Kidney (tissue), 22 donors: ENCODE measurements at places on chromosomes 1 and 21.

DNA sequence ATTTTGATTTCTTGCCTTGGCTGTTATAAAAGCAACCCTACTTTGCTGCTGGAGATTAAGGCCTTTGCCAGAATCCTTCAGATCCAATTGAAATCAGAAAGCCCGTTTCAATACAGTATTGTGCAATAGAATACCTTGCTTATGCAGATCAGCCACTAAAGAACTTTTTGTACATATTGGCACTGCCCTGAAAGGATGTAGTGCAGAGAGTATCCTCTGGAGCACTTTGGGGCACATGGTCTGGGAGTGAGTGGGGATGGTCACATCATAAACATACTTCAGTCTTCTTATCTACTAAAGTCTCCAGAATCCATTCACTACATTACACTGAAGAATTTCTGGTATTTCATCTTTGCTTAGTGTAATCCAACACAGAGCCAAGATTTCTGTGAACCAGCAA lies 189.0 kb downstream of the CENPF start:
- no peak for DNase-seq

DNA sequence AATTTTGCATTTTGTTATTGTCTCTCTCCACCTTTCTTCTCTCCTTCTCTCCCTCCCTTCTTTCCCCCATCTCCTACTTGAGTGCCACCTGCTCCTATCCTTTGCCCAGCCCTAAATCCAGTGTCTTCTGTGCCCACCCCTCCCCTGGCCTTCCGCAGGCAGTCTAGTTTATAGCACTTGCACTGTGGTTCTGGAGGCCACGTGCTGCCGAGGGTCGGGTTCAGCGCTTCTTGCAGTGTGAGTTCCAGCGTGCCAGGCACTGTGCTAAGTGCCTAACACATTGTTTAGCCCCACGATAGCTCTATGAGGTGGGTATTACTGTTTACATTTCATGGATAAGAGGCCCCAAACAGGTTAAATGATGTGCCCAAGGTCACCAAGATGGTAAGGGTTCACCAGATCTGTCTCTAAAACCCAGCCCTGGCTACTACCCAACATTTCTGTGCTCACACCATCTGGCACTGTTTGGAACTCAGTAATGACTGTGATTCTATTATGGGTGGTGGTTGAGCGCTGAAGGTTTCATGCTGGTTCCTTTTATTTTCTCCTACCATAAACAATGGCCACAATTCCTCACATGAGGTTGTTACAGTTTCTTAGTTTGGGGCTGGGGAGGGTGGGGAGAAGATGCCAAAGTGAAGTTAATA lies 14.1 kb upstream of the ATP1A4 start:
- DNase-seq, result no peak

DNA sequence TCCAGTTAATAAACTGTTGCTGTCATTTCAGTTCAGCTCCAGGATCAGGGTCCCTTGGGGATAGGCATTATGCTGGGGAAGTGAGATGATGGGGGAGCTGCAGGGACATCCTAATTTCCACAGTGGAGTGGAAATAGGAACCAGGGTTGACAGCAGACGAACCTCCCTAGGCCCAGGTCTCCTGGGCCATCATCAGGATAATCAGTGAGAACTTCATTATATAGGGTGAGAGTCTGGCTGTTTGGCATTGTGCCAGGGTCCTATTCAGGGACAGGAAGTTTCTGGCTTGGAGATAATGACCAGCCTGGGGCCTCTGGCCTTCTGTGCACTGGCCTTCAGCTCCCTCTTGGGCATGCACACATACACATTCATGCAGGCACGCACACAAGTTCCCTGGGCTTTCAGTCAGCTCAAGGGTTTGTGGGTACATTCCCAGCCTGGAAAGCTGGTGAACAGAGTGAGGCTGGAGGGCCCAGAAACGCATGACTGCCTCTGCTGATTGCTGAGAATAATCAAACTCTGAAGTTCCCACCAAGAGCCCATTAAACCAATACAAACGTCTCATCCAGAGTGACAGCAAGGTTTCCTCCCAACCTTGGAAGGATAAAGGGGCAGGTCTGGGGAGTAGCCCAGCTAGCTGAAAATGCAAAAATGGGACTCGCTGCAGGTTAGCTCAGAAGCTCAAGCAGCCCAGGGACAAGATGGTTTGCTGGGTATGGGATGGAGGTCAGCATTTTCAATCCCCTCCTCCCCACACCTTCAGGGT lies 13.9 kb upstream of the LRIG2 start:
- DNase-seq, result peak; percentile 53

DNA sequence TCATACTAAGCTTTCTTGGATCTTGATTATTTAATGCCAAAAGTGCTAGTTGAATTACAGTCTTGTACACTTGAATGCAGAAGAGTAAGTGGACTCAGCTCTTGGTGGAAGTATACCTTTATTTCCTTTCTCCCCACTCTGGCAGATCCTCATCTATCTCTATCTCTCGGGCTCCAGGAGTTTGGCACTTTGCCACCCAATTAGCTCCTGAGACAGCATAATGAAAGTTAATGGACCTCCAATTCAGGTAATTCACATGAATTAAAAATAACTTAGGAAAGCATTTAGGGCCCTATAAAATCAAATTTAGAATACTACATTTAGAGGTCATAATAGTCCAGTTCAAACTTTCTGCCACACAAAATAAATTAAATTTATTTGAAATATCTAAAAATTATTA lies 67.4 kb downstream of the OLFM3 start:
- DNase-seq, result peak; percentile 26

DNA sequence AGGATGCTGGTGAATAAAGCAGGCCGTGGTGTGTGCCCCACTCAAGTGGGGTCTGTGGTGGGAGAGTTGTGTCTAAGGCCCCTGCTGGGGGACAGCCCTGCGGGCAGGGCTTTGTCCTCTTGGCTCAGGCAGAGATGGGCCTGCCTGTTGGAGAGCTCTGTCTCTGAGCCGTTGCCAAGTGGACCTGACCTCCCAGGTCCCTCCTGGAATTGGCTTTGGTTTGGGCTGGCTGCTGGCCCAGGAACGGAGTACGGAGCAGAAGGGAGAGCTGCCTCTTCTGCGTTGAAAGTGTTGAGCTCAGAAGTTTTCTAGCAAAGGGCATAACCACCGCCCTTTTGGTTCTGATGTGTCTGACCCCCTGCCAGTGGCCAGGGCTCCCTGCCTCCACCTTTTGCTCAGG lies 153.9 kb downstream of the PEX14 start:
- DNase-seq, result no peak

GRCh38 chr1:163408262-163408661 lies 86.5 kb downstream of the NUF2 start:
- no peak for DNase-seq

DNA sequence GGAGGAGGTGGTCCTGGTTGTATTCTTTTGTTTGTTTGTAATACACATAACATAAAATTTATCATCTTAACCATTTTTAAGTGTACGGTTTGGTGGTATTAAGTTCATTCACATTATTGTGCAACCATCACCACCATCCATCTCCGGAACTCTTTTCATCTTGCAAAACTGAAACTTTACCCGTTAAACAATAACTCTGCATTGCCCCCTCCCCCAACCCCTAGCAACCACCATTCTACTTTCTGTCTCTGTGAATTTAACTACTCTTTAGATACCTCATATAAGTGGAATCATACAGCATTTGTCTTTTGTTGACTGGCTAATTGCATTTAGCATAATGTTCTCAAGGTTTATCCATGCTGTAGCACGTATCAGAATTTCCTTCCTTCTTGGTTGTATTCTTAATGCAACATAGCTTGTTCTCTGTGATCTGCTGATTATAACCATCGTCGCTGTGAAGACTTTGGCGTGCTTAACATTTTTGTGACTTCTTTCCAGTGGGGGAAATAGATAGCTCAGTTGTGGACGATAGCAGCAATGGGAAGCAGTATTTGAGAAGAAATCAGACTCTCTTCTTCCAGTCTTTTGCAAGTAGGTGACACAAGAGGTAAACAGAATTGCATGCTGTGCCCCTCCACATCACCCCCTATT lies 117.5 kb upstream of the HOOK1 start:
- no peak for DNase-seq

DNA sequence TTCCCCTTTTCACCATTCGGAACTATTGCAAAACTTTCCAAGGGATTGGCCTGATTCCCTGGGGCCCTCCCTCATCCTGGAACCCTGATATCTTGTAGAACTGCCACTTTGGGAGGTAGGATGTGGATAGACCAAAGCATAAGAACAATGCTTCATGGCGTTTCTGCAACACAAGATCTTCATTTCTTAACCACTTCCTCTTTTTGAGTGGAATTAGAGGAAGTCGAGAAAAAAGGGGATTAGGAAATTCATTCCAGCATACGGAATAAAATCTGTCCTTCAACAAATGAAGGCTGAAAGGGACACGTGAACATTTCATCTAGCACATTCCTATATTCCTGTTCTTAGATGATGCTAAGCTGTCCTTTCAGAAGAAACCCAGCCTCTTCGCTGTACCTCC lies 149.3 kb downstream of the HUNK start:
- no peak for DNase-seq

DNA sequence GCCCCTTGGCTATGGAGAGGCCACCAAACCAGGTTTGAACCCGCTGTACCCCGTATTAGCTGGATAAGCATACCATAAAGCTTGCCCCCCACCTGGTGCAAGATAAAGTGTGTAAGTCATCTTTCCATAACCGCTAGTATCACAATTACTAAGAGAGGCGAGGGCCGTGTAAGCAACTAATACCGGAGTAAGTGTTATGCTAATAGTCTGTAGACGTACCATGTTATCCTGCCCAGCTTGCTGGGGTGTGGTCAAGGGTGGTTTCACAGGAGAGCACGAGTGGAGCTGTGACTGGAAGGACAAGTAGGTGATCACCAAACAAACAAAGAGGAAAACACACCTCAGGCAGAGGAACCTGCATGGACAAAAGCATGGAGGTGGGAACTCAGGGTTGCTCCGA lies 3.6 kb upstream of the TNFRSF1B start:
- DNase-seq, result no peak

GRCh38 chr1:7584643-7585042 lies 186.5 kb upstream of the VAMP3 start:
- peak; percentile 34 for DNase-seq
